ENCODE measurements at places on chromosomes 5 and 9.

GRCh38 chr5:137572042-137572695, 73.0 kb upstream of the SPOCK1 start:
- no peak for DNase-seq

GRCh38 chr9:13548535-13548934, 269.0 kb upstream of the MPDZ start:
- DNase-seq = no peak

- no peak for DNase-seq
Measured at GRCh38 chr9:99412606-99413005, 190.5 kb downstream of the SEC61B start.

DNA sequence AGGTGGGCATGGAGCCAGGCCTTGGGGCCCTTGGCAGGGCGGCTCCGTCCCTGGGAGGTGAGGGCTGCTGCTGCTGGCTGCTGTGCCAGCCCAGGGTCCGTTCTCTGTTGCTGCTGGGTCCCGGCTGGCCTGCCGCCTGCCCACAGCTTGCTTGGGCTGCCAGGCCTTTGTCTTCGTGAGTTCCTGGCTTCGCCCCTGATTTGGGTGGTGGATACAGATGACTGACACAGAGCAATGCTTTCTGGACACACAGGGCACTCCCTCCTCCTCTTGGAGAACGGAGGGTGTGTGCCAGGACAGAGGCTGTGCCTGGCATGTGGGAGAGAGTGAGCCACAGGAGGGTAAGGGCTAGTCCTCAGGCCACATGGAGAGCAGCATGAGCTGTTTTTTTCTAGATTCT, 166.1 kb downstream of the MACROH2A1 start:
- peak; percentile 43 for DNase-seq

GRCh38 chr5:154940772-154941620, at the start of gene MRPL22:
MRPL22 (plus strand) TSS chr5:154941073; CDS start chr5:154941111, 38 bp downstream.
- peak; percentile 97 for DNase-seq

DNA sequence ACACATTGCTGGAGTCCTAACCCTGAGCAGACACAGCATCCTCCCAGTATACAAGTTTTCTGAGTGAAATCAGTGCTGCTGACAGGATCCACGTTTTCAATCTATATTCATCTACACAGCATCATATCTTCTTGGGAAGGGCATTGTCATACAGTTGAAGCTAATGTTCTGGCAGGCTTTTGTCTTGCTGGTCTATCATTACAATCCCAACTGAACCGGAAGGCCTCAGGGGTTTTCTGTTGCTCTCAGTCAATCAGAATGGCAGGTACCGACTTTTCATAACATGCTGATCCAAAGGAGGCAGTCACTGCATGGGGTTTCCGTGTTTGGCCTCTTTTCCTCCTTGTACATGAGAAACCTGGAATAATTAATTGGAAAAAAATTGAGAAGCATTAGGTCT, 2118.8 kb upstream of the WWC1 start:
- no peak for DNase-seq

- DNase-seq = no peak
Measured at GRCh38 chr9:130944510-130945058, 5.5 kb upstream of the FIBCD1 start.

GRCh38 chr9:29640507-29640906, 2067.2 kb upstream of the C9orf72 start:
- DNase-seq = no peak

DNA sequence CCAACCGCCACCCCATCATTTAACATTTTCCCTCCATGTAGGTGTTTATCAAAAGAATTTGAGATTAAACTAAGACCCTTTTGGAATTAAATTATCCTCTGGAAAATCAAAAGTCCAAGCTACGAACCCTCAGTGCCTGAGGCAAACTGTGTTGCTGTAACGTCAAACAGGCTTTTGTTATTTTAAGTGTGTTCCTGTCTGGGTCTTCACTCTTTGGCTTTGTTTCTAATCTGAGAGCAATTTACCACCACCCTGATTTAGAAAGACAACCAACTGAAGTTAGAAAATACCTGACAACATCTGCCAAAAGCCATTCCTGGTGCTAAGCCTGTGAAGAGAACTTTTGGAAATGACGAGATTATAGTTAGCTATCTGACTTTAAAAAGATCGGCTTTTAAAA, 199.9 kb downstream of the DIRAS2 start:
- no peak for DNase-seq

DNA sequence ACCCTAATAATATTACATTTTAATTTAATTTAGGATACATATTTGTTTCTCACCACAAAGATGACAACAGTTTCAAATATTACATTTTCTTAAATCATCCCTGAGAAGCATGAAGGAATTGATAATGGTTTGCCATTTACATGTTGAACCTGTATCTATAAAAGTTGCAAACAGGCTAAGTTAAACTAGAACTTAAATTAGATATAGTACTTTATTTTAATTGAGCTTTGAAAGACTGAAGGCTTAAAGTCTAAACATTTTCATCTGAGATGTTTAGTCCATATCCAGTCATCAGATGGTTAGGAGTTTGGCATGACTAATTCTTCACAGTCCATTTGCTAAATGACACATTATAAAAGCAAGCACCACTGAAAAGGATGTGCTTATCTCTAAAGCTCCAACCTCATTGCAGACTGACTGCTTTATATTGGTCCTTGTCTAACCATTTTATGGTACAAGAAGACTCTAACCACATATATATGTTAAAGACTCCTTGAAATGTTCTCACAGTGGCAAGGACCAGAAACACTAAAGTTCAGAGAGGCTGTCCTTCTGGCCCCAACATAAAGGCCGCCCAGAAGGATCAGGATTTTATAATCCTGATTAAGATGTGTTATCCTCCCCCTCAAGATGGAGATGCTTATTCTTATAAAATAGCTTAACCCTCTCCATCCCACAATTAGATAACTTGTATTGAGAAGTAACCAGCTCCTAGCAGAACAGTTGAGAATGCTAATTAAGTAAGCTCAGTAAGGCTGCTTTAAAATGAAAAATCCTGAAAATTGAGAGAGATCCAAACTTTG, 25.8 kb downstream of the WNT8A start:
- DNase-seq = no peak

DNA sequence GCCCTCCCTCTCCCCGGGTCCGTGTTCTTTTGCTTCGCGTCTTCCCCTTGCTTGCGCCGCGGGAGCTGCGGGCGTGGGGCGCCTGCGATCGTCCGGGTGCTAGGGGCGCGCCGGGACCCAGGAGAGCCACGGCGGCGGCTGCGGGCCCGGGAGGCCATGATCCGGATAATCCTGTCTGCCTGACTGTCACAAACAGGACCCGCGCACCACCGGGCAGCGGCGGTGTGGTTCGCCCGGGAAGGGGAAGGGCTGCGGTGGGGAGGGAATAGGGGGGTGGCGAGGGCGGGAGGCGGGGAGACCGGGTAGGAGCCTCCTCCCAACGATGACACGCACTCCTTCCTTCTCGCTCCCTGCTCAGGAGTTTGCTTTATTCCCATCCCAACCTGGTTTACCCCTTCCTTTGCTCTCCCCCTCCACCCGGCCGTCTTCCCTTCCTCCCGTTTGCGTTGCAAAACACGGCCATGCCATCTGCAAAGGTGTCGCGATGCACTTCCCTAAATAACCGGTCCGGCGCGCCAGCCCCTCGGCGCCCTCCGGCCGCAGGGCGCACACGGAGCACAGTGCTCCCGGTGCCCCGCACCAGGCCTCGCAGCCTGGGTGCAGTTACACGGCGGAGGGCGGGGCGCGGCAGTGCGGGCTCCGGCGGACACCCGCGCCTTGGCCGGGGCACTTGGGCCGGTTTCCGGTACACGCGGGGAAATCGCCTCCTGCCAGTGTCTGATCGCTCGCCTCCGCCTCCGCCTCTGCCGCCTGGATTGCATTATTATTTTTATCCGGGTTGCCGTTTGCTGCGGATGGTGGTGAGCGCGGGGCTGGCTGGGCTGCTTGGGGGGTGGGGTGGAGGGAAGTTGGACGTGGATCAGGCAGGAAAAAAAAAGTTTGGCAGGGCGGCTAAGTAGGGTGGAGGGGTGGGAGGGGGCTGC, 1.5 kb downstream of the SMARCA2 start:
- DNase-seq = peak; percentile 94

- no peak for DNase-seq
Measured at GRCh38 chr9:6441269-6441668, 28.3 kb downstream of the UHRF2 start.
